BE2C (cell line): ENCODE measurements at places on chromosomes 4 and X.

- no peak for DNase-seq
These were observed 71.5 kb upstream of the ENPP6 start for GRCh38 chr4:184289179-184289535.

GRCh38 chrX:38438321-38438720 is 85.9 kb downstream of the OTC start:
- peak; percentile 7 for DNase-seq

- DNase-seq: no peak
These were observed 72.9 kb upstream of the SPIN4 start for GRCh38 chrX:63424063-63424462.

GRCh38 chrX:46865281-46865680 is 28.4 kb downstream of the RP2 start:
- no peak for DNase-seq

DNA sequence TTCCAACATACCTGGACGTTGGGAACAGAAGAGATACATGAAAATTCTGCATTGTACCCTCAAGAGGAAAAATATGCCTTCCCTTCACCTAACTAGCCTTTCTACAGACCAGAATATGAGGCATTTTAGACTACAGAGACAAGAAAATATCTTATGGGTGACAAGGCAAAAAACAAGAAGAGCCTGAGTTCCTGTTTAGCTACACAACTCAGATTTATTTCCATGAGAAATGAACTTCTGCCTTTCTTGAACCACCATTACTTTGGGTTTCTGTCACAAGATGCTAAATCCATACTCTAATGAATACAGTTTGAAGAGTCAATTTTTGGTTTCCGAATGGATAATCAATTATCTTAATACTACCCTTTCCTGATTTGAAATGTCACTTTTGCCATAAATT is 18.7 kb downstream of the RCHY1 start:
- DNase-seq: no peak

DNA sequence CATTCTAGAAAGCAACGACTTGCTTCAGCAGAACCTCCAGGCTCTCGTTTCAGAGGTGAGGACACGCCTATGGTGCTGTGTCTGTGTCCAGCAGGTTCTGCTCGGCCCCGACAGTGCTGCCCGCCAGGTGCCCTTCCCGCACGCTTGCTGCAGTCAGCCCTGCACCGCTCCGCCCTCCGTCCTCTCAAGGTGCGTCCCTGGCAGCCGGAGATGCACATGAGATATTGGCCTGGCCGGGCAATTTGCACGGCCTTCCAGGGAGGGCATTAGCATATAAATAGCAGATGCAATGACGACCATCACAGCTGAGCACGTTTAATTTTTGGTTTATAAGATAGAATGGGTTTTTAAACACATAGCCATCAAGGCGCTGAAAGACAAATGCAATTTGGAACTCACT is 14.4 kb downstream of the UVSSA start:
- no peak for DNase-seq

- no peak for DNase-seq
These were observed 39.4 kb upstream of the DCK start for GRCh38 chr4:70954032-70954431.

DNA sequence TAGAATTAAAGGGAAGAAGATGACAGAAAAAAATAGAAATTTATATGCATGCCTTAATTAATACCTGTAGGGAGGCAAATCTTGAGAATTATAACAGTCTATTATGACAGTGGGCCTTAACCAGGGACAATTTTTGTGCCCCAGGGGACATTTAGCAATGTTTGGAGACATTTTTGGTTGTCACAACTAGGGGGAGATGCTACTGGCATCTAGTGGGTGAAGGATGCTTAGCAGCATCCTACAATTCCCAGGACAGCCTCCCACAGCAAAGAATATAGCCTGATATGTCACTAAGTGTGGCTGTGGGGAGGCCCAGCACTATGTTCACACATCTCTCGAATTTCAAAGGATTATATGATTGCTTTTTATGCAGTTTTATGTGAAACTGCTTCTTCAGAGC is 10.5 kb downstream of the GPR82 start:
- DNase-seq: peak; percentile 37

- DNase-seq: no peak
These were observed 32.8 kb downstream of the STBD1 start for GRCh38 chr4:76339364-76339763.

- no peak for DNase-seq
These were observed 145.7 kb upstream of the ADAMTS3 start for GRCh38 chr4:72714482-72715279.

- DNase-seq: no peak
These were observed 188.8 kb downstream of the SOWAHB start for GRCh38 chr4:76708971-76709771.

- DNase-seq: no peak
These were observed 33.5 kb upstream of the ELF2 start for GRCh38 chr4:139210486-139210885.

DNA sequence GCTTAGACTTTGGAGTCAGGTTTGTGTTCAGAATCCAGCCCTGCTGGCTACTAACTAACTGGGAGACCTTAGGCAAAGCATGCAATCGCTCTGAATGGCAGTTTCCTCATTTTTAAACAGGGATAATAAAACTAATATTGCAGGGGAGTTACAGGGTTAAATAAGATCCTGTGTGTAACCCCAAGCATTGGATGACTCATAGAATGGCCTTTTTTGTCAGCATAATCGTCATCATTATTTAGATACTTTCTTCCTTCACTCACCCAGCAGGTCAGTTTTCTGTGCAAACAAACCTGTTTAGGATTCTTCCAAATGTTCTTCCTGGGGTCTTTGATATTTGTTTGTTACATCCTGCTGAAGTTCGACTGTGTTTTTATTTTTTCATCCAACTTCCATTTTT is 208.2 kb downstream of the EVC2 start:
- DNase-seq: no peak

- no peak for DNase-seq
These were observed 278.5 kb upstream of the EMCN start for GRCh38 chr4:100796332-100796731.

DNA sequence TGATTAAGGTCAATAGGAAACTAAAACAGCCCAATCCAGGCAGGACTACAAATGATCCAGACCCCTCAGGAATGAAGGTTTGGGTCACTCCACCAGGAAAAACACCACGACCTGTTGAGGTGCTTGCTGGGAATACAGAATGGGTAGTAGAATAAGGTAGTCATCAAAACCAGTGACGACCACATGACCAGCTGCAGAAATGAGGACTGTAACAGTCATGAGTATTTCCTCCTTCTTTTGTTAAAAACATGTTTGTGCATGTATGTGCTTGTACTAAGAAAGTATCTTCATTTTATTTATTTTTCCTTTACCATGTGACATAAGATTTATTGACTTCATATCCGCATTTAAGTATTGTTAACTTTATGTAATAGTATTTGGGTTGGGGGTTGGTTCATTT is 603.5 kb upstream of the NR3C2 start:
- no peak for DNase-seq

DNA sequence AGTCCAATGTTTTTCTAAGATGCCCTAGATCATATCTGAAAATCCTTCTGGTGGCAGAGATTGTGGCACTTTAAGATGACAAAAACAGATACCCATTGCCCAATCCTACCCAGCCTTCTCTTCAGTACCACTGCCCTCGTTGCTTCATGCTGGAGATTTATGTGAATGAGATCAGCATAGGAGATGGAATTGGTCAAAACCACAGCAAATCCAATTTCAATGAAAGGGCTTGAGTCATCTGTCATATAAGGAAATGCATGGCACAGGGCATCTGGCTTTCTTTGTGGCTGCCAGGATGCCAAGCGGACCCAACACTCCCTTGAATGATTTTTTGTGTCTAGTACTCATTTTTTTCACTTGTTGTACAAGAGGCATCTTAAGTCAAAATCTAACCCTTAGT is 16.8 kb downstream of the AFF2 start:
- DNase-seq: no peak

DNA sequence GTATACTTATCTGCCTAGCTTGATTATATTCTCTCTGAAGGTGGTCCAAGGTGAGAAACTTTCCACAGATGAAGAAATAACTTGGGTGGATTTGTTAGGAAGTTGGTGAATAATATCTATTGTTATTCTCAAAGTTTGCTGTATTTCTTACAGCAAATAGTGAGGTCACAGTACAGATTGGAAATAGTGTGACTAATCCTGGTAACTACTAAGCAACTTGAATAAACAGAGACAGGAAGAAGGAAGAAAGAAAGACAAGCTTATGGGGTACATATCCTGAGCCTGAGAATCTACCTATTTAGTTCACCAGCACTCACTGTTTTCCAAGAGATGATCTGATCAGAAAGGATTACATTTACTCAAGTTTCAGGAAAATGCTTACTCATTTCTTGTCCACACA is 1416.1 kb downstream of the RPA4 start:
- DNase-seq: no peak

DNA sequence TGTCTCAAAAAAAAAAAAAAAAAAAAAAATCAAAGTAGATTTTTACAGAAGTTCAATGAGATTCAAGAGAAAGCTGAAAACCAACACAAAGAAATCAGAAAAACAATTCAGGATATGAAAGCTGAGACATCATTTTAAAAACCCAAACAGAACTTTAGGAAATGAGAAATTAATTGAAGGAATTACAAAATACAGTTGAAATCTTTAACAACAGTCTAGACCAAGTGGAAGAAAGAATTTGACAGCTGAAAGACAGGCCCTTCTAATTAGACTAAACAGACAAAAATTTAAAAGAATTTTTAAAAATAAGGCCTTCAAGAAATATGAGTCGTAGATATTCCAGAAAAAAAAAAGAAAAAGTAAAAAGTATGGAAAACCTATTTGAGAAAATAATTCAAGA is 33.9 kb upstream of the PLK4 start:
- no peak for DNase-seq
